ENCODE measurements at places on chromosomes 6 and 20. TPM values are rescaled to one million over a fixed set of nuclear protein-coding genes. Genes with fewer than 3 reads are reported as not detected.

GRCh38 chr6:20370393-20370792, 31.3 kb upstream of the E2F3 start:
- no peak for DNase-seq

- no peak for DNase-seq
These were observed 59.4 kb upstream of the FRMD1 start for GRCh38 chr6:168138436-168138835.

DNA sequence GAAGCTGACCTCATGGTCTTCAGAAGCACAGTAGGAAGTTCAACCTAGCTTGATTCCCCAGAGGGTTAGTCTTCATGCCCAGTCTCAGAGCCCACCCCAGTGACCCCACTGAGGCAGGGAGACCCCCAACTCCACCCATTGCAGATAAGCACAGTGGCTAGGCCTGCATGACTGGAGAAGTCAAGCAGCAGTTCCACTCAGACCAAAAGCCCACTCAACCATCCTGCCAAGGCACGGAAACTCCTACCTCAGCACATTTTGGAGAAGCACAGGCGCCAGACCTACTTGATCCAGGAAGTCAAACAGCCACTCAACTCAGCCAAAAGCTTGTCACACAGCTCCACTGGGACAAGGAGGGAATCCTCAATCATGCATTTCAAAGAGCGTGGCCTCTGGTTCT, 78.4 kb upstream of the HTR1E start:
- no peak for DNase-seq

- DNase-seq: no peak
These were observed 196.1 kb downstream of the LY86 start for GRCh38 chr6:6784514-6785162.

- peak; percentile 26 for DNase-seq
These were observed 351.7 kb downstream of the CDC5L start for GRCh38 chr6:44739181-44739580.

GRCh38 chr6:131197716-131198115, 62.4 kb downstream of the AKAP7 start:
- no peak for DNase-seq

GRCh38 chr6:147759093-147759492, 250.6 kb downstream of the SAMD5 start:
- DNase-seq: no peak

PRPH2 gene
- 0.89 TPM for total RNA-seq

GRCh38 chr20:62146019-62146755, 2.6 kb downstream of the SS18L1 start:
- no peak for DNase-seq

All from GM23338 (cell line).